Stimulated activated CD4-positive, alpha-beta T cell treated with anti-CD3 and anti-CD28 coated beads, Interleukin-1b, Interleukin-23, amount 100 ng/mL, for 24 hours (primary cell): ENCODE measurements at places on chromosomes 6 and 20.

DNA sequence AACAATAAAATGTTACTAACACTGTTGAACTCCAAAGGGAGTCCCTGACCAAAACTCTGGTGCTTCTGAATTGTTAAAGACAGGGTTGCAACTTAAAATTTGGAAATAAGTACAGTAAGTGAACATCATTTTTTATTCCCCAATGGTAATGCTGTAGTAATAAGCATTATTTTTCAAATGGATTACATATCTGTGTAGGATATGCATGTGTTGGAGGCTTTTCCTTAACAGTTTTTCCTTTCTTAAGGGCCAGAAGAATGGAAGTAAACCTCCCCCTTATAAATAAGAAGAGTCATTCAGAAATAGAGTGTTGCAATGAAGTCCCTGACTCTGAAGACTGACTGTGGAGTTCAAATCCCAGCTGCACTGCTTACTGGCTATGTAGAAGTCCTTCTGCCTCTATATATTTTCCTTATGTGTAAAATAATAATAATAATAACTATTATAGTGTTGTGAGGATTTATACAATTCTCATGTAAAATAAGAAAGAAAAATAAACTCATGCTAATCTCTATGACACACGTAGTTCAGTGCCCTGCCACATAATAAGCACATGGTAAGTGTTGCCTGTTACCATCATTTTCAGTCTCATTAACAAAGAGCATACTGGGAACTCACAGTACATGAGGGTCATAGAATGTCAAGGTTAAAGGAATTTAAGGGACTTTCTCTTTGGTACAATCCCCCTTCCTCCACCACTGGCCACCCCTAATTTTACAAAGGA, 129.8 kb upstream of the SMLR1 start:
- DNase-seq = no peak

DNA sequence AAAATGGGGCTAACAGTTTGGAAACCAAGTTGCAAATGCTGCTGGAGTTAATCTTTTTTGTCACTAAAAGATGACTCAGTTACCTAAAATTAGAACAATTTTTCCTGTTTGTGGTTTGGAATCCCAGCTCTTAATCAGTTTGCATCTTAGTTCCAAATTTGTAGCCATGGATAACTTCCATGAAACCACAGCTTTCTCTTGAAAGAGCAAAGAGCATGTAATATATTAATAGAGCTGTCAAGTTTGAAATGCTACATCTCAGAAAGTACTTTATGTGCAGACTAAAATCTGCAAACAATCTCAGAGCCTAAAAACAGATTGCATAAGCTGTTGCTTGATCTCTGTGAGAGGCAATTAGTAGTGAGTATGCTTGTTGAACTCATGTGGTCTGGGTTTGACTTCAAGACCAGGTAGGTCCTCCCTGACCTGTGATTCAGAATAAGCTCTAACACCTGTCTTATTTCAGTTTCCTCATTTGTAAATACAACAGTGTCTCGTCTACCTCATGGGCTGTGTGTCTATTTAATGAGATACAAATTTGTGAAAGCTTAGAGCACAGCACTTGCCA, 23.5 kb downstream of the DHX35 start:
- DNase-seq = no peak

GRCh38 chr20:62306414-62307187, 3.8 kb downstream of the ADRM1 start:
- DNase-seq = no peak

DNA sequence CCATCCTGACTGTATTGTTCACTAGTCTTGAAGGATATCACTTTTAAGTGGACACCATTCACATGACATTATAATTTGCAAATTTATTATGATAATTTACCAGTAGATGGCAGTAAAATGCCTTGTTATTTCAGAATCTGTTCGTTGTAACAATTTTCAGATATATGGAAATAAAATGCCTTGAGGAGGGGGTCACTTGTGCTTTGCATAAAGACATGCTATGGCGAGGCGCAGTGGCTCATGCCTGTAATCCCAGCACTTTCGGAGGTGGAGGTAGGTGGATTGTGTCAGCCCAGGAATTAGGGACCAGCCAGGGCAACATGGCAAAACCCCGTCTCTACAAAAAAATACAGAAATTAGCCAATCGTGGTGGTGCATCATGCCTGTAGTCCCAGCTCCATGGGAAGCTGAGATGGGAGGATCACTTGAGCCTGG, 9.0 kb upstream of the NCOA6 start:
- DNase-seq = no peak

GRCh38 chr20:4949833-4950178, 51.5 kb downstream of the SLC23A2 start:
- no peak for DNase-seq

DNA sequence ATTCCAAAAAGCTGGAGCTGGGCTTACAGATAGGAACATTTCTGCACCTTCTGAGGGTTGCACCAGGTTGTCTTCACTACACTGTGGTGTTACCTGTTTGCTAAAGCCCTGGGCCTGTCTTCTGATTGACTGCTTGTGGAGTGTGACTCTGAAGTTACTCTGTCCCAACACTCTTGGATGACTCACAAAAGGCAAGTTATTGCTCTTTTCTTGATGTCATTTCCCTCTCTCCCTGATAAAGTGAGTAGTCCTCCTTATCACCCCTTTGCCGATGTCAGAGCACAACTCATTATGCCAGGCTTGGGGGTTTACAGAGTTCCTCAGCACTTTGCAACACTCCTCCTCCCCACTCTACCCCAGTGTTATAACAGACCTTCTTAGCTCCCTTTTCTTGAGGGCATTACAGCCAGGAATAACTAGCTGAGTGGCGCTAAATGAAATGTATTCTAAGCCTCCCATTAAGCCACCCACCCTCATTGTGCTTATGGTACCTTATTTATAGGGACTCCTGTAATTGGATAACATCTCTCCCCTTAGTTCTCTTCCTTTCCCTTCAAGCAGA, 36.1 kb upstream of the NKX2-4 start:
- no peak for DNase-seq

GRCh38 chr20:61518424-61518951, 266.4 kb downstream of the CDH4 start:
- DNase-seq = no peak

DNA sequence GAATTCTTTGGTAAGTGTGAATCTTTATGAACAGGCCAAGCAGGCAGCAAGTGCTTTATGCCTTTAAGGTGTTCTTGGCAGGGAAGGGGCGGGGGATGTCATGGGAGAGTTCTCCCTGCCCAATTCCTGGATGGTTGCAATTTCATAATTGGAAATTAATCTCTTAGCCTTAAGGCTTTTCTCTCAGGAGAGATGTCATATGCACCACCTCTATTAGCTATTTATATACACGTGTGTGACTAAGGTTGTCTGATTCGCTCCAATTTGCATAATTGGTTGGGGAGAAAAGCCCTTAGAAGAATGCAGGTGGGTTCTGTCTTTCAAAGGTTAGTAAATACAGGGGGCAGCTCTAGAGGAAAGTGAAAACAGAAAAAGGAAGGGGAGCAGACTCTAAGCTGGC, 5.2 kb upstream of the ENPP5 start:
- DNase-seq = no peak

GRCh38 chr6:518218-518617, 126.7 kb downstream of the IRF4 start:
- no peak for DNase-seq

DNA sequence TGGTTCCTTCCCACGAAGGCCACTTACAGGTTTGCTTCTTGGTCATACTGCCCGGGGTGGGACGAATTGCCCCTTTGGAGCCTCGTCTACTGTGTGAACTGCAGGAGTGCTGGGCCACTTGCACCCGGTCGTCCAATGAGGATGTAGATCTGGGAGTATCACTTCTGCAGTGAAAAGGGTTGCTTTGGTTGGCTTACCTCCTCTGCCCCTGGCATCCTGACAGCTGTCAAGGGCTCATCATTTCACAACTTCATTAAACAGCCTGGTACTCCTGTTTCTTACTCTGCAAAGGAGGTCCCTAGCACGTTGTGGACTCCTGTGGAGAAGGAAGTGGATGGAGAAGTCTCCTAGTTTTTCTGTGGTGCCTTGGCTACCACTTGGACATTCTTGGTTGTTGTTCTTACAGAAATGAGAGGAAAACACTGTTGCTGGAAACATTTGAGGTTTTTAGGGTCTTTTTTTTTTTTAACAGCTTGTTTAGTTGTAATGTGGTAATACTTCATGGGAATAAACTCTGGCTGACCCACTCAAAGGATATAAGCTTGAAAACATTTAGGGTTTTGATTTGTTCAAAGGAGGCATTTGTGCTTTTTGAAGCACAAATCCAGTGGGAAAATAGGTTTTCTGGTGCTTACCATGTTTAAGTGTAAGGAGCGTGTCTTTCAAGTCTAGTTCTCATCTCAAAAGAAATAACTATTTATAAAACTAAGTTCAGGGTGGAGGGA, 60.7 kb downstream of the AKAP12 start:
- DNase-seq = no peak

DNA sequence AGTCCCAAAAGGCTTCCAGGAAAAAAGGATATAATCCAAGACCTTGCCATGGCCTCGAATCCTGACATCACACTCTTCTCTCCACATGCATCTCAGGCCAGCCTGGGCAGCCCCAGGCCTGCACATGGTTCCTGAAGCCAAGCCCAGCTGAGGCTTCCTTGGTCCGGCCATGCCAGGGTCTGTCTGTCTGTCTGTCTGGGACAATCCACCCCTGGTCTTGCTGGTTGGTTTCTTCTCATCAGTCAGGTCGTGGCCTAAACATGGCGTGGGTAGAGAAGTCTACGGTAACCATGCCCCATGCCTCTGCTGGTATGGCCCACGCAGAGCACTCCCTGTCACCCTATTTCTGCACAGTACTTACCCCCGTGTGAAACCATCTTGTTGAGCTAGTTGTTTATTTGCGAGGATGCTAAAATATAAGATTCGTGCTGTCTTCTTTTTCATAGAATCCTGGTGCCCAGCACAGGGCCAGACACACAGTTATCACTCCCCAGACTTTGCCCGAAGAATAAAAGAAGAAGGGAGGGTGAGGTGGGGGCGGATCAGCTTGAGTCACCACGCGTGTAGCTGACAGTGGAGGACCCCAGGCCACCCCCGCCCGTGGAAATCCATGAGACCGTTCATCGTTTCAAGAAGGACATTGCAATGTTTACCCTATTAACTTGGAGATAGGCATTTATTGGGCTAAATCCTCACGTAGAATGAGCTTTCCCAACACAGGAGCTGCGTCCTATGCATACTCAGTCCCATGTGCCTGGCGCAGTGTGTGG, 107.2 kb downstream of the RNASET2 start:
- DNase-seq = no peak

DNA sequence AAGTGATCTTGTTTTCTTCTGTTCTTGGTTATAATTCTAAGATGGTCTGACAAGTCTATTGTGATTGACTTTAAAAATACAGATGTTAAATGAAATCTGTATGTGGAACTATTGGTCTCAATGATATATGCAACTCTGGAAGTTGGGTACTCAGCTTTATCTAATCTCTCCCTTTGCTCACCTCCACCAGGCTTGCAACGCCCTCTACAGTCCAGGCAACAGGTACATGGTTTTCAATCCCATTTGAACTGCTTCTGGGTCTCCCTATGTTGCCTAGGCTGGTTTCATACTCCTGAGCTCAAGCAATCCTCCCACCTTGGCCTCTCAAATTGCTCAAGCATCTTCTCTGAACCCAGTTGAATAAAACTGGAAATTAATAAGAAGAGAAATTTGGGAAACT, 25.6 kb upstream of the HLA-DQB1 start:
- no peak for DNase-seq

- DNase-seq = no peak
These were observed 1.1 kb downstream of the LRRC1 start for GRCh38 chr6:53795702-53796450.

GRCh38 chr6:122140031-122140430, 259.4 kb upstream of the HSF2 start:
- DNase-seq = no peak

GRCh38 chr20:54184071-54184470, 10.3 kb upstream of the CYP24A1 start:
- no peak for DNase-seq

DNA sequence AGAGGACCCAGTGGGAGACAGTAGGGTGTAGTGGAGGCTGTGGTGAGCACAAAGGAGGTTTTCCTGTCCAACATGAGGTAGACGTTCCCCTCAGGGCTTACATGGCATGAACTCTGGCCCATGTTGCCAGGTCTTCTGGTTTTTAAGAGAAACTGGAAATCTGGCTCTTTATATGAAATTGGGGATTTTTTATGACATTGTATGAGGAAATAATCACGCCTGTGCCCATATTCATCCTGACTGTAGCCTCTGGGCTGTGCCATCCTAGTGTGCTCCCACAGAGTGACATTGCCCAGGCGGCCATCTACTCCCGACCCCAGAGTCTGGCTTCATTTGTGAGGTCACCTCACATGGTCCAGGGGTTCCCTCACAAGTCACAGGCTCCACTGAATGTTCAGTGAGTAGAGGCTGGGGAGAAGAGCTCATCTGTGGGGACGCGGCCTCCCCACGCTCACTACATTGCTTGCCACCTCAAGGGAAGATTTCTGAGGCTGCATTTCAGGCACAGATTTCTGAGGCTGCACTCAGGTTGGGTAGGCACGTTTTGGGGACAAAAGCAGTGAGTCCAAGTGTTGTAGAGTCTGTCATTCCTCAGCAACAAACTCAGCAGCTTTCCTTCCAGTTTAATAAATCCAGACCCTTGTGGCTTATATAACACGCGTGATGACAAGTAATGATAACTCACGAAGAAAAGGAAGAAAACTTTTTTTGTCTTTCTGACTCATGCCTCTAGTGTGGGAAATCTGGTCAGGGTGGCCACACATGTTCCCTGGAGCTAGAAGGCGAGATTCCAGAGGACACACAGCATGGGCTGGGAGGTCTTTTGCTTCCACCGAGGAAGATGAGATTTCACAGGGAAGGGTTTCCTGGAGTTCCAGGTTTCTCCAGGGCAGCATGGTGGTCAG, 41.7 kb downstream of the SLC24A3 start:
- DNase-seq = no peak

GRCh38 chr6:77341058-77341986, 122.0 kb downstream of the HTR1B start:
- DNase-seq = no peak

GRCh38 chr6:16482702-16483314, 244.4 kb downstream of the GMPR start:
- no peak for DNase-seq

DNA sequence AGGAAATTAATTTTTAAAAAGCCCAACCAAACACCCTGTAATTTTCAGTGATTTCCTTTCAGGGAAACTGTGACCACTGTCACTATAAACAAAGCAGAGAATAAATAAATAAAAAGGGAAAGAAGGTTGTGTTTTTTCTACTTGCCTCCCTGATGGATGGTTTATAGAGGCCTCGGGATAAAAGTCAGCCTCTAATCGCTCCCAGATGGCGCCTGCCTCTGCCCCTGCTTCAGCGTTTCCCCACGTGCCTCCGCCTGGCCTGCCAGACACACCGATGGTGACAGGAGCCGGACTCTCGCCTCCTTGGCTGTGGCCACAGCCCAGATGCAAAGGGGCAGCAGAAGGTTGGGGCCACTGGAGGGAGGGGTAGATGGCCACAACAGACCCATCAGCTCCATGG, 327.7 kb downstream of the CDC5L start:
- DNase-seq = no peak

DNA sequence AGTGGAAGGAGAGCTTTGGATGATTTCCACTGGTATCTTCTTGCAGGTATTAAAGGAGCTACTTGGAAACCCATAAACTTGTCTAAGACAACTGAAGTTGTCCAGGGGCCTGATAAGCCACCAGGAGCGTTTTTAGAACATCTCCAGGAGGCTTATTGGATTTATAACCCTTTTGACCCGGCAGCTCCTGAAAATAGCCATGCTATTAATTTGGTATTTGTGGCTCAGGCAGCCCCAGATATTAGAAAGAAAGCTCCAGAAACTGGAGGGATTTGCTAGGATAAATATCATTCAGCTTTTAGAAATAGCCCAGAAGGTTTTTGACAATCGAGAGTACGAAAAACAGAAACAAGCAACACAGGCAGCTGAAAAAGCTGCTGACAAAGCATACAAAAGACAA, 461.0 kb upstream of the HTR1E start:
- no peak for DNase-seq

- no peak for DNase-seq
These were observed 166.9 kb upstream of the RNF24 start for GRCh38 chr20:4181956-4182945.
